ENCODE measurements at places on chromosomes 12 and 14.

DNA sequence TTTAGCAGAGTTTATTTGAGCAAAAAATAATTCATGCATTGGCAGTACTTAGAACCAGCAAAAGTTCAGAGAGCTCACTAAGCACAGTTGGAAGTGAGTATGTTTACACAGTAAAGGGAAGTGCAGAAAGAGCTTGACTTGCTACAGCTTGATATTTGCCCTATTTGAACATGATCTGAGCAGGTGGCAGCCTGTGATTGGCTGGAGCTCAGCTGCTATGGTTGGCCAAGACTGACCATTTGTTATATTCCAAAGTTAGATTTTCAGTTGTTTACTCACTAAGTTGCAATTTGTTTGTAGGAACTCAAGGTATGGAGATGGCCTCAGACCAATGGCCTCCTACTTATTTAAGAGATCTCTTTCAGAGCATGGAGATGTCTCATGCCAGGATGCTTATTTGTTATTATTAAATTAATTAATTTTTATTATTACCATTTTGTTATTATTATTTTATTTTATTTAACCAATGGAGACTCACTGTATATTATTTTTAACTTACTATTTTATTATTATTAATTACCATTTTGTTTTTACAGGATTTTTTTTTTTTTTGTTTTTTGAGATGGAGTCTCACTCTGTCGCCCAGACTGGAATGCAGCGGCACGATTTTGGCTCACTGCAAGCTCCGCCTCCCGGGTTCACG is 49.0 kb downstream of the ATP23 start:
- DNase-seq, result no peak

GRCh38 chr12:126487431-126487980 is 1422.3 kb downstream of the AACS start:
- DNase-seq, result no peak

DNA sequence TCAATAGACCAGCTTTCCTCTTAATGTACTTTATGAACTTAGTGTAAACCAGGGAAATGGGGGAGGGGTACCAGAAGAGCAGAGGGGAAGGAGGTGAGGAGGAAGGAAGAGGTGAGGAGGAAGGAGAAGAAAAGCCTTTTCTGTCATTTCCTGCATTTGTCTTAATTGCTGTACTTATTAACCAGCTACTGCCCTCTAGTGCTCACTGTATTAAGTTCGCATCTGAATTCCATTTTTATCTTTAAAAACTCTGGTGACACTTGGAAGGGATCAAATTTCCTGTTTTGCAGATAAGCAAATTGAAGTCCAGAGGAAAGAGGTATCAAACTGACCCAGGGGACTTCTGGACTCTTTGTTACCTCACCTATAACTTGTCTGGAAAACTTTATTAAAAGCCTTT is 22.2 kb downstream of the MANSC1 start:
- DNase-seq, result peak; percentile 62

GRCh38 chr12:115362339-115362976 is 678.5 kb upstream of the TBX3 start:
- DNase-seq, result no peak

- DNase-seq, result no peak
Observed at GRCh38 chr12:95796982-95797289, 6.4 kb upstream of the NTN4 start.
